Vagina (tissue), 2 donors: ENCODE measurements at places on chromosomes 12 and 14.

GRCh38 chr14:103521951-103522563 is 573 bp downstream of the CKB start:
- DNase-seq = no peak

DNA sequence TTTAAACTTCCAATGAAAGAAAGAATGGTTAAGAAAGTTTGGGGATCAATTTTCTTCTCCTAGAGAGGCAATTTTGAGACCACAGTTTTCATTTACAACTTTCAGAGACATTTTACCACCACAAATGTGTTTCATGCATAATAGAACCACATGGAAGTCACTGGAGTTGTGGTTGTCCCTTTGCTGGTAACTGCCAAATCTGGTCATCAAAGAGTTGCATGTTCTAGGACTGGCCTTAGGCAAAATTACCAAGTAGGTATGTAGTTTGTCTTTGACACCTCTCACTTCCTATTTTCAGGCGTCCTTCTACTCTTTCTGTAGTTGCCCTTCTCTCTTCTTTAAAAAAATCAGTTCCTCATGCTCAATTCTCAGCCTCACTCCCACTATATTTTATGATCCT is 54.3 kb upstream of the TMX1 start:
- no peak for DNase-seq

GRCh38 chr12:131363393-131363792 is 347.5 kb upstream of the SFSWAP start:
- no peak for DNase-seq

- DNase-seq = no peak
Observed at GRCh38 chr12:118287728-118288127, 85.0 kb downstream of the TAOK3 start.

- no peak for DNase-seq
Observed at GRCh38 chr14:51145246-51145645, 50.3 kb upstream of the TRIM9 start.

GRCh38 chr12:24823808-24824515 is 124.9 kb downstream of the BCAT1 start:
- no peak for DNase-seq

GRCh38 chr12:9880532-9881078 is 684 bp upstream of the KLRF2 start:
- no peak for DNase-seq
